ENCODE measurements at places on chromosomes 16 and 17.

- DNase-seq = no peak
These were observed 14.8 kb downstream of the UNK start for GRCh38 chr17:75799402-75799801.

DNA sequence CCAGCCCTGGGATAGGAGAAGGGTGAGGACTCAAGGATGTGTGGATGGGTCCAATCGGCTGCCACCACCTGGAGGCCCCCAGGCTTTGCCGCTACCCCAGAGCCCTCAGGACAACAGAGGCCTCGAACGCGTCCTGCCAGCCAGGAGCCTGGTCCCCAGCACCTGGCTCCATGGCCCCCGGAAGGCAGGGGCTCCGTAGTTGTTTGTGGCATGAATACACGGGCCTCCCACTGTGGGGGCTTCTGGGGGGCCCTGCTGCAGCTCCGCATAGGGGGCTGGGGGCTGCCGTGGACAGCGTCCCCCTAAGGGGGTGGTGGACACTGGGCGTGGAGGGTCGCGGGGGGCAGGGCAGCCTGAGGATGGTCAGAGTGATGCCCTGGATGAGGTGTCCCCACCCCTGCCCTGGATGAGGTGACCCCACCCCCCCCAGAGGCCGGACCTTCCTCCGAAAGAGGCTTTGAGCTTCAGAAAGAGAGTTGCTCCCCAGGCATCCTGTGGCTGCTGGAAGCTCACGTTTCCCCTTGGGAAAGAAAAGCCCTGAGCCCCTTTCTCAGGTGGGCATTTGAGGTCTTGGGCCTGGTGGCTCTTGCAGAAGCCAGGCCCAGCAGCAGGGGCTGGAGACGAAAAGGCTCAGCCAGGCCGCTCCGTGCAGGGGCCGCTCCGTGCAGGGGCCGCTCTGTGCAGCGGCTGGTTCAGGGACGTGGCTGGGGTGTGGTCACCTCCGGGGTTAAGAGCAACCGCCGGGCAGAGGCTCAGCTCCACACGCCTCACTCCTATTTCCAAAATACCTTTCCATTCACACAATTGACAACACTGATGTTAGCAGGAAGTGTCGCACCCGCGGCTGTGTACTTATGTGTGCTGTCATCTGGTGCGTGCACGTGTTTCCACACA is 40.3 kb upstream of the GNG13 start:
- DNase-seq = no peak

DNA sequence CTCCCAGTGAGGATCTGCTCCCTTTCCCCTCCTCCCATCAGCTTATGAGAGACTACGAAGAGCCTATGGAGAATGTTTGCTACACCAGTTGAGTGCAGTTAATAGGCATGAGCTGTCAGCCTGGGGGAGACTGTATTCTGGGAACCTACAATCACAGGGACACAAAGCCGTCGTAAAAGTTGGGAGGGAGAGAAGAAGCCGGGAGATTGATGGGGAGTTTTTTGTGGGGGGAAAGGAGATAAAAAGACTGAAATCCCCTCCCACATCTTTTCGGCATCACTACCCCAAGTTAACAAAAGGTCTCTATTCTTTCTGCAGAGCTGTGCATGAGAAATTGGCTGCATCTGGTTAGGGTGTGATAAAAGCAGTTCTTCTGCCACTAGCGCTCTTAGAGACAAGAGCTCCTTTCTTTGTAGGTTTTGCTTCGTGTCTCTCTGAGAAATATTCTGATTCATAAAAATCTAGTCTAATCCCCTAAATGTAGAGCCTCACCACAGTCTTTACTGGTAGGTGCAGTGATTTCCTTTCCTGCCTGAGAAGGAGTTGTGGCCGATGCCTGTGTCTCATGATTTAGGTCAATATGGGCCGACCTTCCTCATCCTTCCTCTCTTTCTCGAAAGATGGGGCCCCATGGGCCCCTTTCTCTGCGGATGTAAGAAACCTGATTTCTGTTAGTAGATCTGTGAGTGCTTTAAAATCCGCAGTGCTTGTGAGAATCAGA is 77.4 kb downstream of the BPTF start:
- no peak for DNase-seq

DNA sequence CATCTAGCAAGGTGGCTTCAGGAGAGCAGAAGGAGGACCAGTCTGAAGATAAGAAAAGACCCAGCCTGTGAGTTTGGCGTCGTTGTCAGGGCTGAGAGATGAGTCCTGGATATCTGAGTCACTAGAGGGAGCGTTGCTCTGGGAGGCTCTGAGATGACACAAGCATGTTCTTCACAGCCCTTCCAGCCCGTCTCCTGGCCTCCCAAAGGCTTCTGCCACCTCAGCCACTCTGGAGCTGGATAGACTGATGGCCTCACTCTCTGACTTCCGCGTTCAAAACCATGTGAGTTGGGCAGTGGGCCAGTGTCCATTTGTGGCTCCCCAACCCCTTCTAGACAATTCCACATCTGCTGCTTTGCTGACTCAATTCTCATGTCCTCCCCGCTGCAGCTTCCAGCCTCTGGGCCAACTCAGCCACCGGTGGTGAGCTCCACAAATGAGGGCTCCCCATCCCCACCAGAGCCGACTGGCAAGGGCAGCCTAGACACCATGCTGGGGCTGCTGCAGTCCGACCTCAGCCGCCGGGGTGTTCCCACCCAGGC is 2.3 kb downstream of the TGFB1I1 start:
- DNase-seq = no peak

- no peak for DNase-seq
These were observed 37.2 kb downstream of the MFSD11 start for GRCh38 chr17:76775021-76775600.

GRCh38 chr16:50666658-50667496 is 14.2 kb downstream of the SNX20 start:
- DNase-seq = no peak

DNA sequence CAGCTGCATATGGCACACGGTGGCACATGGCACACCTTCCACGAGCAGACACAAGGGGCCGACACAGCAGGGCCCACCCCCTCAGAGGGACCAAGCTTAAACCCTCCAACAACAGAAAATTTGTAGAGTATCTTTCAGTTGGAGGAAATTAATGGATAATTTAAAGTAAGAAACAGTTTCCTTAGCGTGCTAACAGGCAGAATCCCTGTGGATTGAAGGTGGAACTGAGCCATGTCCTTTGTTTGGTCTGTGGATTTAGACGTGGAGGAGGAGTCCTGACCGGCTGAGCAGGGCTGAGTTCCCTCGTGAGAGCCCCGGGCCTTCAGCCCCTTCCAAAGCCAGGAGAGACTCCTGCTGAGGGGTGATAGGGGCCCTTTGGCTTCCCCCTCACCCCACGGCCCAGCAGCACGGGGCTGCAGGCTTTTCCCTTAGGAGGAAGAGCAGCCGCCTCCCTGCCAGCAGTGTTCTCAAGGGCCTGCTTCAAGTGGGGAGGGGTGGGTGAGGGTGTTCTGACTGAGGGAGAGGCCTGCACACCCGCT is 1.4 kb upstream of the CYB561 start:
- DNase-seq = no peak

- no peak for DNase-seq
These were observed 163.8 kb downstream of the RPTOR start for GRCh38 chr17:80708480-80708879.

DNA sequence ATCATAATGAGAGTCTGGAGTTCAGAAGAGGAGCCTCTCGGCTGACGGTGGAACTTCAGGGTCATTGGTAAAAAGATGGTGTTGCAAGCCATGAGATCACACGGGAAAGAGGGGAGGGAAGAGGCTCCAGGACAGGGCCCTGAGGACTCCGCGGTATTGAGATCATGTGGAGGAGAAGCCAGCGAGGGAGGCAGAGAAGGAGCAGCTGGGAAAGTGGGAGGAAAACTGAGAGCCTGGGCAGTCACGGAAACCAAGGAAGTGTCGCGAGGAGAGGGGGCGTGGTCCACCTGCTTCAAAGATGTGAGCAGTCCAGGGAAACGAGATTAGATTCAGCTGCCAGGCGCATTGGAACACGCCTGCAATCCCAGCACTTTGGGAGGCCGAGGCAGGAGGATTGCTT is 27.7 kb upstream of the SBK1 start:
- DNase-seq = no peak

GRCh38 chr16:85994492-85995490 is 95.8 kb downstream of the IRF8 start:
- DNase-seq = no peak

- DNase-seq = no peak
These were observed 51.2 kb upstream of the CNTNAP4 start for GRCh38 chr16:76226011-76226410.

DNA sequence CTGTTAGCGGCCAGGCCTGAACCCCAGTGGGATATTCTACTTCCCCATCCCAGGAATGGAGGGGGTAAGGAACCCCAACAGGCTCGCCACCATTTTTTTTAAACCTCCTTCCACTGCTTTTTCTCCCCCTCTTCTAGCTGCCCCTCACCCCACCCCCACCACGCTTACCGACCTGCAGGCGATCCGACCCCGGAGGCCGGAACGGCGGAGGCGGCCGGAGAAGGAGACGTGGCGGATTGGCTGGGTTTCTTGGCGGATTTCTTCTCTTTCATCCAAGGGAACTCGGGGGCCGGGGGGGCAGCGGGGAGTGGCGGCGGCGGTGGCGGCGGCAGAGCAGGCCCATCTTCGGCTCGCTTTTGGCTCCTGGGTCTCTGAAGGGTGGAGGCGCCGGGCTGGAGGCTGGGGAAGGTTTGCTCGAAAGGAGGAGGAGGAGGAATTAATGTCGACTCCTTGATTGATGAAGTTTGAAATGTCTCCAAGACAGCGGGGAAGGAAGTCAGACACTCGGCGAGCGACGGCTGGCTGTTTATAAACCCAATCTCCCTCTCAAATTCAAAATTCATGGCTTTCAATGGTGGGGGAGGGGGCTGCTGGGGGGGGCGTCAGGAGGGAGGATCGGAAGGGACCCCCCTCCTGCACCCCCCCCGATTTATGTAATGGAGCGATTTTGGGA is 424 bp downstream of the HOXB2 start:
- no peak for DNase-seq

- no peak for DNase-seq
These were observed 32.8 kb downstream of the VAC14 start for GRCh38 chr16:70768203-70768580.

DNA sequence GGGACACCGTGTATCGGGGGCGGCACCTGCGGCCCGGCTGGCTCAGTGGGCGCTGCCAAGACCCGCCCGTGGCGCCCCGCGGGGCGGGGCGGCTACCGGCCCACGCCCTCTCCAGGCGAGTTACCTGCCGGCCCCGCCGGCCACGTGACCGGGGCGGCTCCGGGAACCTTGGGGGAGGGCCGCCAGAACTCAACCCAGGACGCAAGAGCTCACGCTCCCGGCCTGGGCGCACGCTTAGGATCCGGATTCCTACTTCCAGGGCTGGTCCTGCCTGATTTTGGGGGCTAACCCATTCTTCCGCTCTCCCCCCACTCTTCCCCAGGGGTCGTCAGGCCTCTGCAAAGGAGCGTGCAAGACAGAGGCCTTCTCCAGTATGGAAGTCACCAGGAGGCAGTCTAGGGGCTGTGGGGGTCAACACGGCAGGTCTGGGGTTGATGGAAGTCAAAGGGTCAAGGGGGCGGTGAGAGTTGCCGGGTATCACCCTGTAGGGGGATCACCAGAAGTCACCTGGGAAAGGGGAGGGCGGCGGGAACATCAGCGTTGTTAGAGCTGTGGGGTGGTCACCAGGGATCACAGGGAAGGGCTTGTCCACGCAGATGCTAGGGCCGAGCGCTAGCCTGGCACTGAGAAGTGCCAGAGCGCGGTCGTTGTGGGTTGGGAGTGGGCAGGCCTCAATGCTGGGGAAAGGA is 354 bp upstream of the ESRP2 start:
- DNase-seq = no peak

DNA sequence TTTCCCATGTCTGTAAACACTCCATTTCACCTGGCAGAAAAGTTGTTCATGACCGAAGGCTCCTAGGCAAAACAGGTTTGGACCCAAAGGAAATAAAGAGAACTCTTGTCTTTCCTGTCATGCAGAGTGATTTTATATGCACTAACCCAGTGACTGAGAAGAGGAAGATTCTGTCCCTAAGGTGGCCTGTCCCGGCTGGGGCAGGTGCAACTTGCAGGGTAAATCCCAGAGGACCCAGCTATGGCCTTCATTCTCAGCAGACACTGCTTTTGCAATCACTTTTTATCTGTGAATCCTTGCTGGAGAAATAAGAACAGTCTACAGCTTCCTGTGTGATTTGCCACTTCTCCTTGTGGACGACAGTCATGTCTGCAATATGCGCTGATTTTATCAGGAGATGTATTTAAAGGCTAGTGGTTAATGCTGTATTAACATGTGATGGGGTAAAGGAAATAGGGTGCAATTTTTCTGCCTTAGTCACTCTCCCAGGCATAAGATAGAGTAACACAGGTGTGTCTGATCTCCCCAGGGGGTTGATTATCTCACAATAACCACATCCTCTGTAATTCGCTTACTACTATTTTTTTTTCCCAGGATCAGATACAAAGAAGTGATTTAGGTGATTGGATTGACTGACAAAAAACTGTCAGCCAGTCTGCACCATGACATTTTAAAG is 696.8 kb upstream of the SOX9 start:
- no peak for DNase-seq

DNA sequence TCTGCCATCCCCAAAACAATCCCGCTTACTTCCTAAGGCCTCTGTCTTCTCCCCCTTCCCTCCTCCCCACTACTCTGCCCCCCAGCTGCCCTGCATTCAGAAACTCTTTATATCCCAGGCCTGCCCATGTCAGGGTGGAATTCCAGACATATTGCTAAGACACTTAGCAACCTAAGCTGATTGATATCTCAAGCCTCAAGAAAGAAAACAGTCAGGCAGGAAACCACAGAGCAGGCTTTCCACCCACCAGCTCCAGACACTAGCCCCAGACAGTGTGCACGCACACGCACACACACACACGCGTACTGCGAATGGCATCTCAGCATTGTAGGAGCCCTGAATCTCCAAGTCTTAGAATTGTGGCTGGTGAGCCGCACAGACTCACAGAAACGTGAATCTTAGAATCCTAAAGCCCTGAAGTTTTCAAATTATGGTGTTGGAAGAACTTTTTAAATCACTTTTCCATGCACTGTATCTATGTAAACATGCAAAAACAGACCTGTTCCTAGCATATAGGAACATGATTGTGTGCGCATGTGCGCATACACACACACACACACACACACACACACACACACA is 8.8 kb upstream of the LPCAT2 start:
- no peak for DNase-seq

DNA sequence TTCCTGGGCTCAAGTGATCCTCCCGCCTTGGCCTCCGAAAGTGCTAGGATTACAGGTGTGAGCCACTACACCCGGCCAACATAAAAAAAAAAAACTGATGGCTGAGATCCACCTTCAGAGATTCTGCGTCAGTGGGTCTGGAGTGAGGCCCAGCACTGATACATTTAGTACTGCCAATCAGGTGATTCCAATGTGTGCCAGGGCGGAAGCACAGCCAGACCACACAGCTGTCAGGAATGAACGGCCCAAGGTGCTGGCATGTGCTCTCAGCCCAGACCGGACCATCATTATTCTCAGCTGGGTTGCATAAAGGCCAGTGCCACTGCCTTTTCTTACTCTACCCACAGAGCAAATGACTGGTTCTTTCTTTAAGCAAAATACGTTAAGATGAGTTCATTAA is 1.2 kb upstream of the BCO1 start:
- no peak for DNase-seq

DNA sequence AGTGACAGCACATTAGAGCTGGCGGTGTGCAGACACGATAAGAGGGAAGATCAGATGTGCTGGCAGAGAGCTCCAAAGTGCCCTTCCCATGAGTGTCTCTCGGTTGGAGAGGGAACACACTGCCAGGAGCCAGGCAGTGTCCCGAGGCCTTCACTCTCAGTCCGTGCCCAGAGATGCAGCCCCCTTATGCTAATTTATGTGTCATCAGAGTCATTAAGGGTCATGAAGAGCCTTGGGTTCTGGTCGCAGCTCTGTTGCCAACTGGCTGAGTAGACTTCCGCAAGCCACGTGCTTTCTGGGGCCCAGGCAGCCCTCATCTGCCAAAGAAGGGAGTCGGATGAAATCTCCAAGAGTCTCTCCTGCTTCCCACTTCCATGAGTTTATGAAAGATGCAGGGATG is 232.5 kb downstream of the MSI2 start:
- no peak for DNase-seq

Measured in stimulated activated CD8-positive, alpha-beta memory T cell treated with anti-CD3 and anti-CD28 coated beads, Interleukin-4, amount 100 ng/mL, for 1 hour (primary cell).